ENCODE measurements at places on chromosomes 1 and 21. TPM values are rescaled to one million over a fixed set of nuclear protein-coding genes. Genes with fewer than 3 reads are reported as not detected.

The KCNJ15 gene
- polyA plus RNA-seq: 0.88 TPM

The SPATA45 gene
- 0.44 TPM for polyA plus RNA-seq

DNA sequence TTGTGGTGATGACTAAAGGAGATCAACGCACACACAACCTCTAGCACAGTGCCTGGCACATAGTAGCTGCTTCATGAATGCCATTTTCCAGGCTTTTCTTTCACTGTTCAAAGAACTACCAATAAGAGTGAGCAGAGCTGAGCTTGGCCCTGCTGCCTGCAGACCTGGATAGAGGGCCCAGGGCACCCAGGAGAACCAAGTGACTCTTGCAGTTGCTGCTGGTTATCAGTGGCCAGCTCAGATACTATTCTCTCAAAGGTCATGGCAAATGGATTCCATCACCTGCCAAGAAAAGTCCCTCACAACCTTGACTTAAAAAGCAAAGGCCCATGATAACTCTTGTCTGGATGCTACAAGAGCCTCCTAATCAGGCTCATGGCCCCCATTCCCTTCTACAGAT, 41.7 kb downstream of the PLPP3 start:
- DNase-seq: no peak
- H3K36me3 ChIP-seq: peaks cover 4% of the 10 kb centered on the region
- H3K4me1 ChIP-seq: peaks cover 40% of the 10 kb centered on the region
- no peak overlapping the region for H3K27ac ChIP-seq
- no peaks in the 10 kb centered on the region for H3K27me3 ChIP-seq

DNA sequence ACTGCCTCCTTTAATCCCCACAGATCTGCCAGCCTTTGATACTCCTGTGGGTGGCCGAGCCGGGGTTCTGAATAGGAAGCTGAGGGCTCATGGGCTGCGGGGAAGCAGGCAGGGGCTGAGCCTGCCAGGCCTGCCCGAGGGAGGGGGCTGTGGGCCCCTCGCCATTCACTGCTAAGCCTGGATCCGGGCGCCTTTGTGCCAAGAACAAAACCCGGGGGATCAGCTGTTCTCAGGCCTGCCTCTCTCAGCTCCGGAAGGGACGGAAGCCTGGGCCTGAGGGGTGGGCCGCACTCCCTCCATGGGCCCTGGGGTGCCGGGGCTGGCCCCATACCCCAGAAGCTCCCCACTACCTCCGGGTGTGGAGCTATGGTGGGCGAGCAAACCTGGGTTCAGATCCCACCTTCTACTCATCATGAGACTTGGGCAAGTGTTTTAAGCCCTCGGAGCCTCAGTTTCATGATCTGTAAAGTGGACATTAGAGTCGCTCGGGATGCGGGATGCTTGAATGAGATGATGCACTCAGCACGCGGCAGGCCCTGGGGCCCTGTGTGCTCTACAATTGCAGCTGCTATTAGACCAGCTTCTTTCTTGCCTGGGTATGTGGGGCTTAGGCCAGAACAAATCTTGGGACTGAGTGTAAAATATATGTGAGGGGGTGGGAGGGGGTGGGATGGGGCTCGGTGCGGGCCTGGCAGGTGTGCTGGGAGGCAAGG, 19.2 kb upstream of the EPHA2 start:
- H3K27ac ChIP-seq: peak overlapping the region; percentile 95
- no peak for DNase-seq
- H3K4me3 ChIP-seq: no peak overlapping the region
- no peaks in the 10 kb centered on the region for H3K36me3 ChIP-seq
- H3K27me3 ChIP-seq: no peaks in the 10 kb centered on the region

- H3K27ac ChIP-seq: no peak overlapping the region
- DNase-seq: no peak
- H3K4me3 ChIP-seq: no peak overlapping the region
- H3K27me3 ChIP-seq: no peaks in the 10 kb centered on the region
Observed at GRCh38 chr1:89277725-89278124, 5.1 kb upstream of the GBP5 start.

- no peak for DNase-seq
- H3K36me3 ChIP-seq: no peaks in the 10 kb centered on the region
- H3K27ac ChIP-seq: no peak overlapping the region
- H3K27me3 ChIP-seq: no peaks in the 10 kb centered on the region
Observed at GRCh38 chr1:111219557-111220286, 7.8 kb upstream of the CHI3L2 start.

DNA sequence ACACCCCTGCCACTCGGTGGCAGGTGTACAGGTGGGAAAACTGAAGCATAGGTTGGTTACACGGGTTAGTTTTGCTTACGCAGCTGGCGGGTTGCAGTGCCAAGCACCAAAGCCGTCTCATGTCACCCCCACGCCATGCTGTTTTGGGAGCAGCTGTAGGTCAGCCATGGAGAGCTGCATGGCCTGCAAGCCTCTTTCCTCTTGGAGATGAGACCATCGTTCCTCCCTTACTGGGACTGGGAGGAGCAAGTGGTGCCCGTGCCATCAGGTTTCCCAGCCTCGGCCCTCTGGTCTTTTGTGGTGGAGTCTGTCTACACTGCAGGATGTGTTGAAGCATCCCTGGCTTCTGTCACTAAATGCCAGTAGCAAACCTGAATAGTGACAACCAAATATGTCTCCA, 46.9 kb downstream of the AJAP1 start:
- DNase-seq: no peak
- no peaks in the 10 kb centered on the region for H3K27me3 ChIP-seq
- no peak overlapping the region for H3K4me3 ChIP-seq
- H3K4me1 ChIP-seq: no peaks in the 10 kb centered on the region
- H3K36me3 ChIP-seq: no peaks in the 10 kb centered on the region

DNA sequence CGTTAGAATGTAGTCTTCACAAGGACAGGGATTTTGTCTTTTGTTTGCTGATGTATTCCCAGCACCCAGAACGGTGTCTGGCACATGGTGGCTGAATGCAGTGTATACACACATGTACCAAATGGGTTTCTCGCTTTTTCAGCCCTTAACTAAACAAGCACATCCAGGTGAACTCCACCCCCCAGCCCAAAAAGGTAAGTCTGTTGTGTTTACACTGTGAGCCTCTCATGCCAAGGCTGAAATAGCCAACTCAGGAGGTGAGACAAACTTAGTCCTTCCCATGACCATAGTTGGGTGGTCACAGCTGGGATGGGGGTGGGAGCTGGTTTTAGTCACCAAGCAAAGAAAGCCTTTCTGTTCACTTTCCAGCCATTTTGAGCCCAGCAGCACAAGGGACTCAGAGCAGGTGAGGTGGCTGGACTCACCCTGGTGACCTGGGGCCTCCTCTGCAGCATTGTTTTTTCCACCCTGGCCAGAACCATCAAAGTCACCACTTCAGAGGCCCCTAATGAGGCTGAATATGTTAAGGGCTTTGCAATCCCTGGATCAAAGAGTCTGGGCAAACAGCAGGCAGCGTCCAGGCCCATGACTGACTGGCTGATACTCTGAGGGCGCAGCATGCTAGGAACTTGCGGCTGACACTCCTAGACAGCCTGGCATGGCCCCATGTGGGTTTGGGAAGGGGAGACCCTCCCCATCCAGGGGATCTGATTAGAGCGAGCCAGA, 8.7 kb downstream of the TENT5B start:
- peak; percentile 27 for DNase-seq
- no peaks in the 10 kb centered on the region for H3K27me3 ChIP-seq
- no peak overlapping the region for H3K4me3 ChIP-seq
- H3K27ac ChIP-seq: peak overlapping the region; percentile 51
- no peaks in the 10 kb centered on the region for H3K36me3 ChIP-seq

Data from hepatocyte (in vitro differentiated cells).